ENCODE measurements at places on chromosomes 7 and 10. TPM values are rescaled to one million over a fixed set of nuclear protein-coding genes. Genes with fewer than 3 reads are reported as not detected.

AEBP1 gene
- total RNA-seq, result 41.0 TPM

FOXI2 gene
- not detected for total RNA-seq

NRP1 gene
- total RNA-seq, result 0.27 TPM

TAS2R5 gene
- 3.6 TPM for total RNA-seq

SPDYE5 gene
- not detected for total RNA-seq

WDFY4 gene
- total RNA-seq, result 560 TPM

PHTF2 gene
- 44.8 TPM for total RNA-seq

DNA sequence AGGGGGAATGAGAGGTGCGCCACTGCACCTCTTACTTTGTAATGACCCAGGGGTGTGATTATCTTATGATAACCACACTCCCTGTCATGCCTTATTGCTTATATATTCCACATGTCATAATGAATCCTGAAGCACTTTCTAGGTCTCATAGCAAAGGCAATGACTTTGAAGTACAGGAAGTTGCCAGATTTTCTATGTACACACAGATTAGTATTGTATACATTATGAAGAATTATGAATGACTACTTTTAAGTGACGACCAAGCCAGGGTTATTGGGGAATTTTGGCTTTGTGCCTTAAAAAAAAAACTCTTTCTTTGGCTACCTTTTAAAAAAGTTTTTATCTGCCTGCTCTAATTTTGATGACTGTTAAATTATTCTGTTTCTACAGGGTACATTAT is 269.6 kb downstream of the MDFIC start:
- DNase-seq, result no peak
- no peaks in the 10 kb centered on the region for H3K27me3 ChIP-seq
- no peaks in the 10 kb centered on the region for H3K4me1 ChIP-seq

DNA sequence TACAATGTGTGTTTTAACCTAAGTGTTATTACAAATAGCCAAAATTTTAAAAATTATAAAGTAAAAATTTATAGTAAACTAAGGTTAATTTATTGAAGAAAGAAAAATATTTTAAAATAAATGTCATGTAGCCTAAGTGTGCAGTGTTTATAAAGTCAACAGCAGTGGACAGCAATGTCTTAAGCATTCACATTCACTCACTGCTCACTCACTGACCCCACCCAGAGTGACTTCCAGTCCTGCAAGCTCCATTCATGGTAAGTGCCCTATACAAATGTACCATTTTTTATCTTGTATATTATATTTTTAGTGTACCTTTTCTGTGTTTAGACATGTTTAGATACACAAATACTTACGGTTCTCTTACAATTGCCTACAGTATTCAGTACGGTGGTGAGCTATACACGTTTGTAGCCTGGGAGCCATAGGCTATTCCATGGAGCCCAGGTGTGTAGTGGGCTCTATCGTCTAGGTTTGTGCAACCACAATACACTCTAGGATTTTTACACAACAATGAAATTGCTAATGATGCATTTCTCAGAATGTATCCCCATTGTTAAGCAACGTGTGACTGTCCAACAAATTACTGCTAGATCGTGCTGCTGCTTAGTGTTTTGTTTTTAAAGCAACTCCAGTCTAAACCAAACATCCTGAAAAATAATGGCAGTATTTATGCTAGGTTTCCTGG is 108.9 kb upstream of the NAMPT start:
- no peak for DNase-seq
- no peak overlapping the region for H3K4me3 ChIP-seq
- no peaks in the 10 kb centered on the region for H3K36me3 ChIP-seq

DNA sequence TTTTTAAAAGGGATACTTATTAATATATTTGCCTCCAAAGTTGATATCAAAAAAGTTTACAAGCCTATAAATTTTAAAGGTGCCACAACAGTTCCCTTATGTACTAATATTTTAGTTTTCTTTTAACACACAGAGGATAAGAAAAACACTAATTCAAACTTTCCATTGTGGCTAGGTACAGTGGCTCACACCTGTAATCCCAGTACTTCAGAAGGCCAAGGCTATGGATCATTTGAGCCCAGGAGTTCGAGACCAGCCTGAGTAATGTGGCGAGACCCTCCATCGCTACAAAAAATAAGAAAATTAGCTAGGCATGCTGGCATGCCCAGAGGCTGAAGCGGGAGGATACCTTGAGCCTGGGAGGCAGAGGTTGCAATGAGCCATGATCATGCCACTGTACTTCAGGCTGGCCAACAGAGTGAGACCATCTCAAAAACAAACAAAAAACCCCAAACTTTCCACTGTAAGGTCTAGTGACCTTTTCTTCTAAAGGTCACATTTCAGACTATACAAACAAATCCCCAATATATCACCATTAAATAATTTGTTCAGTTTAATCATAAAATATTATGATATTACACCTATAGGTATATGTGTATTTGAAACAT is 107.5 kb downstream of the HBP1 start:
- no peaks in the 10 kb centered on the region for H3K27me3 ChIP-seq
- no peak overlapping the region for H3K4me3 ChIP-seq
- H3K27ac ChIP-seq, result no peak overlapping the region
- no peaks in the 10 kb centered on the region for H3K4me1 ChIP-seq

DNA sequence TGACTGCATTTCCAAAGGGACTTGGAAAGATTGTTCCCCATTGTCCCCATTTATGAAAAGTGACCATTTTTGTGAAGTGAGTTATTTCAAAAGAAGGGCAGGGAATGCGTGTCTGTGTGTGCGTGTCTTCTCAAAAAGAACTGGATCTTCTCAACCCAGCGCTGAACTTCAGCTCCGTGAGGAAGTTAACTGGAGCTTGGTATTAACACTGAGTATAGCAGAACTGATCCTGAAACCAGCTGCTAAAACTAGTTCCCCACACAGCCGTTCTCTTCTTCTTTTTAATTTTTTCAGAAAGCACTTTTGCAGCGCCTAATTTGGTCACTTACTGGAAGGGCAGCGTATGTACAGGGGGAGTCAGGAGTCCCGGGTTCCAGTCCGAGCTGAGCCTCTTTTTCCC is 45.8 kb upstream of the PLEKHA1 start:
- H3K4me1 ChIP-seq, result peaks cover 18% of the 10 kb centered on the region
- H3K27me3 ChIP-seq, result no peaks in the 10 kb centered on the region
- H3K36me3 ChIP-seq, result no peaks in the 10 kb centered on the region

DNA sequence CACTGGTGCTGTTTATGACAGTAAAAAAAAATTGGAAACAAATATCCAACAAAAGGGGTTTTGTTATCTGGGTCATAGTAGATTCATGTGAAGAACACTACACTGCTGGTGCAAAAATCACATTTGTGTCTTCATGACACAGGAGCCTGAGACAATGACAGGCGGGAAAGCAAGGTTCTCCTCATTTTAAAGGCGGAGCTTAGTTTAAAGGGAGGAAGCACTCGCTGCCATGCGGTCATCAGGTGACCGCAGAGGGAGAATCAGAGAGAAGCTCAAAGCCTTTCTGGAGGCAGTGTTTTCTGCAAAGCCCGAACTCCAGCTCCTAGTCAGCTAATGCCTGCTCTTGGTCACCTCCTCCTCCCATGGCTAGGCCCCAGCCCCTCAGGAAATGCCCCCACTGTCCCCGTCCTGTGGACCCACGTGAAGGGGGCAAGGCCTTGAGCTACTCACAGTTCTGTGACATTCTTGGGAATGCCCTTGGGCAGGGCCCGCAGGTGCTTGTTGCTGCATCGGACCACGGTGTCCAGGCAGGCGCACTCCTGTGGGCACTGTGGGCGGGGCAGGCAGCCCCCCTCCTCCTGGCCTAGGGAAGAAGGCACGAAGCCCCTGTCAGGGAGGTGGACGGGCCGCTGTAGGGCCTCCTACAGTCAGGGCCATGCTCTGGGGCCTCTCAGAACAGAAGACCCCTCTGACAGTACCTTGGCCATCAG is 146.1 kb downstream of the SLIT1 start:
- no peaks in the 10 kb centered on the region for H3K27me3 ChIP-seq
- DNase-seq, result no peak
- no peak overlapping the region for H3K27ac ChIP-seq
- peaks cover 7% of the 10 kb centered on the region for H3K4me1 ChIP-seq

- H3K4me1 ChIP-seq, result no peaks in the 10 kb centered on the region
- no peaks in the 10 kb centered on the region for H3K36me3 ChIP-seq
- no peaks in the 10 kb centered on the region for H3K27me3 ChIP-seq
- no peak overlapping the region for H3K4me3 ChIP-seq
Observed at GRCh38 chr10:59082249-59082648, 94.2 kb upstream of the PHYHIPL start.

DNA sequence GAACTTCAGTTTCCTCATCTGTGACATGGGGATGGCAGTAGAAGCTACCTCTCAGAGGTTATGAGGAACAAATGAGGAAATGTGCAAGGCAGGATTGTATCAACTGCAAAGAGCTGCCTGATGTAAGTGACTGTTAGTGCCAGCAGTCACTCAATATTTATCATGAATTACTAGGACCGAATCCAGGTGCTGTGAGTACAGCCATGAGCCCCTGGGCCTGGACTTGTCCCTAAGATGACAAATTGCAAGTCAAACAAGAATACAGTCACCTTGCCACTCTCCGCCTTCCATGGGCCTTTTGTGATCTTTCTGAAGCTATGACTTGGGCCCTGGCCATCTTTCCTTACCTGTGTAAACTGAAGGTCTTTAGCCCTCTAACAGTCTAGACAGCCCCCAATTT is 27.7 kb upstream of the TLX1 start:
- H3K27ac ChIP-seq, result no peak overlapping the region
- H3K27me3 ChIP-seq, result peaks cover 45% of the 10 kb centered on the region
- no peak overlapping the region for H3K4me3 ChIP-seq
- H3K4me1 ChIP-seq, result no peaks in the 10 kb centered on the region
- no peak for DNase-seq

DNA sequence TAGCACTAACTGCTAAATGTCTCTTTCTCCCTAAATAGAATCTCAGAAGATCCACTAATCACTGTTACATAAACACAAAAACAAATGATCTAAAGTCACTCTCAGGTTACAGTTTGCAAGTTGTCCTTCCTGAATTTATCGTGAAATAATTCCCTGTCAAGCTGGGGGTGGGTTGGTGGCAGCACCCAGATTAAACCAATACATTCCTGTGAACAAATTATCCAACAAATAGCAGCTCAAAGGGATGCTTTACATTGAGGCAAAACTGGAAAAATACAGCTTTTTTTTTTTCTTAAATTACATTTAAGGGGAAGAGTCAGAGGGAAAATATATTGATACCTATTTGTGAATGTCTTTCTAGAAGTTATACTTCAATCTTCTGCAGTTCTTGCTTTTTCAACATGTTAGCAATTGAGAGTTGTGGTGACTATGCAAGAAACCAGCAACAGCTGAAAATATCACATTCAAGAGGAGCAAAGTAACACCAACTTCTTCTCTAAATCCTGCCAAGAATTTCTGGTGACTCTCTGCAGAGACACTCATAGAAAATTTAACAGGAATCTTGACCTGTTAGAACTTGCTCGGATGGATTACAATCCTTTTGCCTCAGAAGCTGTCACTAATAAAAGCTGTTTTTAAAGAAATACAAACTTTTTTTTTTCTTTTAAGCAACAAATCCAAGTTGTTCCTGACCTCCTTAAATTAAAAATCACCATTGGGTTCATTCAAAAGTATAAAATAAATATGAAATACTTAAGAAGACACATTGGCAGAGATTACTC is 18.9 kb downstream of the LMOD2 start:
- H3K27ac ChIP-seq, result no peak overlapping the region
- no peak for DNase-seq
- H3K4me1 ChIP-seq, result no peaks in the 10 kb centered on the region
- H3K4me3 ChIP-seq, result no peak overlapping the region
- no peaks in the 10 kb centered on the region for H3K27me3 ChIP-seq

- H3K4me3 ChIP-seq, result no peak overlapping the region
- H3K36me3 ChIP-seq, result no peaks in the 10 kb centered on the region
- no peak for DNase-seq
- no peaks in the 10 kb centered on the region for H3K4me1 ChIP-seq
- no peaks in the 10 kb centered on the region for H3K27me3 ChIP-seq
Observed at GRCh38 chr10:16966991-16967865, 150.0 kb upstream of the RSU1 start.

DNA sequence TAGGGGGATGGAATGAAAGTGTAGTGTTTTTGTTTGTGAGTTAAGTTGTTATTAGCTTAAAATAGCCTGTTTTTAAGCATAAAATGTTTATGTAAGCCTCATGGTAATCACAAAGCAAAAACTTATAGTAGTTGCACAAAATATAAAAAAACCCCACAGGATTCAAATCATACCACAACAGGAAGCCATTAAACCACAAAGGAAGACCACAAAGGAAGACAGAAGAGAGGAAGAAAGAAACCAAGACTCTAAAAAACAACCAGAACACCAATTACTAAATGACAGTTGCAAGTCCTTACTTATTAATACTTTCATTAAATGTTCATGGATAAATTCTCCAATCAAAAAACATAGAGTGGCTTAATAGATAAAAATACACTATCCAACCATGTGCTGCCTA is 63.6 kb downstream of the ANKRD7 start:
- DNase-seq, result peak; percentile 24
- peaks cover 9% of the 10 kb centered on the region for H3K4me1 ChIP-seq
- H3K36me3 ChIP-seq, result no peaks in the 10 kb centered on the region
- no peak overlapping the region for H3K4me3 ChIP-seq

DNA sequence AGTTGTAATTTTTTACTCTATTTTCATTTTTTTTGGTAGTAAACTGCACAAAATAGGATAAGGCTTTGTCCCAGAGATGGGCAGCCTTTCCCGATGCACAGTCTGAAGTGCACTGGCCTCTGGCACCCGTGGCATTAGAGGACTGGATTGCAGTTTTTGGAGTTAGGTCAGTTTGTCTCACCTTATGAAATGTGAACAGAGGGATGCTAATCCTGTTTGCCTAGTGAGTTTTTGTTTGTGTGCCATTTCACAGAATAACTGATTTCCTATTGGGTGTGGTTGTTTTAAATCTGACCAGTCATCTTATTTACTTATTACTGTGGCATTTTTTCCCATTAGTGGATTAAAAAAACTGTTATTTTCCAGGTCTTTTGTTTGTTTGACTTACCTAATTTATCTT is 109.5 kb upstream of the GATA3 start:
- no peak overlapping the region for H3K27ac ChIP-seq
- no peaks in the 10 kb centered on the region for H3K4me1 ChIP-seq
- H3K36me3 ChIP-seq, result no peaks in the 10 kb centered on the region
- no peak for DNase-seq
- H3K4me3 ChIP-seq, result no peak overlapping the region

GRCh38 chr10:69467928-69468750 is 16.9 kb downstream of the TSPAN15 start:
- H3K4me3 ChIP-seq, result no peak overlapping the region
- H3K27me3 ChIP-seq, result no peaks in the 10 kb centered on the region
- no peaks in the 10 kb centered on the region for H3K4me1 ChIP-seq
- no peak for DNase-seq

All from B cell (primary cell).